ENCODE measurements at places on chromosomes 6 and 20. TPM values are rescaled to one million over a fixed set of nuclear protein-coding genes. Genes with fewer than 3 reads are reported as not detected.

GRCh38 chr20:24962510-24962909 lies 13.4 kb downstream of the CST7 start:
- no peaks in the 10 kb centered on the region for H3K27me3 ChIP-seq
- no peaks in the 10 kb centered on the region for H3K4me1 ChIP-seq
- H3K36me3 ChIP-seq, result no peaks in the 10 kb centered on the region
- no peak overlapping the region for H3K4me3 ChIP-seq

- peaks cover 14% of the 10 kb centered on the region for H3K4me1 ChIP-seq
- no peak for DNase-seq
- H3K36me3 ChIP-seq, result peaks cover under 1% of the 10 kb centered on the region
- H3K4me3 ChIP-seq, result no peak overlapping the region
- no peak overlapping the region for H3K27ac ChIP-seq
- H3K27me3 ChIP-seq, result no peaks in the 10 kb centered on the region
Measured at GRCh38 chr6:53056273-53056672, 8.9 kb upstream of the FBXO9 start.

DNA sequence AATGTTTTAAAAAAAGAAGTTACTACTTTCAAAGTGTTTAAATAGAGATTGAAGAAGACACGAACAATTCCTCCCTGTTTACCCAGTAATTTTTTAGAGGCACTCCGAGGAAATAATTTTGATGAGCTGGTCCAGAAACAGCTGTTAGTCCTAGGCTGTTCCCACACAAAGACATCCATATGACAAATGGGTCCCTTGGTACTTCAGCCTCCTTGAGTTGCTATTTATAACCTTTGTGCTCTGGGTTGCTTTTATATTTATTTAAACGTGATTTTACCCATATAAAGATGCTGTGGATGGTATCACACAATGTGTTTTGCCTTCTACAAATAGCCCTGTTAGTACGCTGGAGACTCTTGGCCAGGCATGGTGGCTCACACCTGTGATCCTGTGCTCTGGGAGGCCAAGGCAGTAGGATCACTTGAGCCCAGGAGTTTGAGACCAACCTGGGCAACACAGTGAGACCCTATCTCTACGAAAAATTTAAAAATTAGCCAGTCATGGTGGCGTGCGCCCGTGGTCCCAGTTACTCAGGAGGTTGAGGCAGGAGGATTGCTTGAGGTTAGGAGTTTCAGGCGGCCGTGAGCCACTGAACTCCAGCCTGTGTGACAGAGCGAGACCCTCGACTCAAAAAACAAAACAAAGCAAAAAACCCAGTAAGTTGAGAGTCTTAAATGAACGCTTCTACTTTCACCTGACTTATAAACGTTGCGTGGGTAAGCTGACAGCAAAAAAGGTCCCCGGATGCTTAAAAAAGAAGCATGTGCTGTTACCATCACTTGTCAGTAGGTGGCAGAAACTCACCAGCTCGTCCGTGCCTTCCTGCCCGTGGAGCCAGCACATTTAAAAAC lies 56.9 kb upstream of the ARMH2 start:
- no peak overlapping the region for H3K4me3 ChIP-seq
- H3K4me1 ChIP-seq, result no peaks in the 10 kb centered on the region
- no peak for DNase-seq
- no peaks in the 10 kb centered on the region for H3K36me3 ChIP-seq
- no peaks in the 10 kb centered on the region for H3K27me3 ChIP-seq

- H3K27me3 ChIP-seq, result no peaks in the 10 kb centered on the region
- H3K4me1 ChIP-seq, result no peaks in the 10 kb centered on the region
- no peak overlapping the region for H3K4me3 ChIP-seq
Measured at GRCh38 chr20:25042531-25043498, 15.1 kb downstream of the ACSS1 start.

DNA sequence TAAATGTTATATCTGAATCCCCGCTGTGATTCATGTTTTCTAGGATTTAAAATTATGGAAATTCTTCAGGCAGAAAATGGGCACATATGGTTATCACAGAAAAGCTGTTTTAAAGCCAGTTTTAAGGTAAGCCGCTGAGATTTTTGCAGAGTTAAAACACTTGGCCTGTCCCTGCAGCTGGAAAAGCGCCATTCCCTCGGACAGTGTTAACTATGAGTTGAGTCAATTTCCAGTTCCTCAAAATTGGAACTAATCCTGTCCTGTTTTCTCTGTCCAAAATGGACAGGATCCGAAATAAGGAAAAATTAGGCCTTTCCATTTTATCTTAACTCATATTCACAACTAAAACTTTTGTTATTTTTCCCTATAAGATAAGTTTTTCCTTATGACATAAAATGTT lies 225.2 kb downstream of the SAMD5 start:
- H3K36me3 ChIP-seq, result no peaks in the 10 kb centered on the region
- no peak for DNase-seq
- no peaks in the 10 kb centered on the region for H3K27me3 ChIP-seq
- no peaks in the 10 kb centered on the region for H3K4me1 ChIP-seq
- H3K27ac ChIP-seq, result no peak overlapping the region

- H3K4me3 ChIP-seq, result no peak overlapping the region
- no peaks in the 10 kb centered on the region for H3K4me1 ChIP-seq
- no peaks in the 10 kb centered on the region for H3K36me3 ChIP-seq
- DNase-seq, result no peak
- no peak overlapping the region for H3K27ac ChIP-seq
Measured at GRCh38 chr6:88059191-88059590, 11.6 kb downstream of the SPACA1 start.

Gene MPC1
- total RNA-seq, result 71.7 TPM
